CD4-positive, alpha-beta T cell treated with Interleukin-15 for 1 hour (primary cell): ENCODE measurements at places on chromosomes 4 and X.

DNA sequence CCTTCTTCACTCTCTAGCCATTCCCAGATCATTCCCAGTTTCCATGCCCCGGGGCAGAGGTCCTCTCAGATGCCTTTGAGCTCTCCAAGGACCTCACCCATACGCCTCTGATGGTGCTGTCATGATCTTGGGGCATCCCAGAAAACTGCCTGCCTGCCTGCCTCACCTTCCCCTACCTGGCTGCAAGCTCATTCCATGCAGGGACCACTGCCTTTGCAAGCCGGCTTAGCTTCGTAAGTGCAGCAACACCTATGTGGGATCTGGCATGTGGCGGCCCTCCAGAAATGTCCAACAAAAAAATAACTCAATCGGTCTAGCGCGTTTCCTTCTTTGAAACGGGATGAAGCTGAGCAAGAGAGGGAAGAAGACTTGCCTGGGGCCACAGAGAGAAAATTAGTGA, 53.0 kb downstream of the C4orf50 start:
- DNase-seq = no peak

- DNase-seq = no peak
These were observed 946 bp downstream of the ANXA3 start for GRCh38 chr4:78552389-78553042.

- DNase-seq = no peak
These were observed 555.2 kb upstream of the EPHA5 start for GRCh38 chr4:66225539-66225938.

GRCh38 chrX:25144043-25144940, 128.5 kb upstream of the ARX start:
- no peak for DNase-seq

DNA sequence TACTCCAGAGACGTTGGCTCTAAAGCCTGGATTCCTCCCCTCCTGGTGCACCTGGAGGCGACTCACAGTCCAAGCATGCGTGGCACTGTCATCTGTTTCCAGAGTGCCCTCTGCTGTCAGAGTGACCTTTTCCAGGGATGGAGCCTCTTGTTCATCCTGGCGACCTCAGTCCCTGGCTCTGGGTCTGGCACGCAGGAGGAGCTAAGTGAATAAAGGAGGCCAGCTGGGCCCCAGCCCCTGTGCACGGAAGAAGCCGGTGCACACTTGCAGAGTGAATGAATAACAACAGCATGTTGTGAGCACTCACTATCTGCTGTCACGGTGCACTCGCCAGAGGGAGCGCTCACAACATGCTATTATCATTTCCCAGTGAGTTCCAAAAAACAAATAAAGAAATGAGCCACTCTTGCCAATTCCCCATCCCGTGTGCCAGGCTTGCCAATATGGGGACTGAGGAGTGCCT, 27.8 kb upstream of the PSAPL1 start:
- no peak for DNase-seq

DNA sequence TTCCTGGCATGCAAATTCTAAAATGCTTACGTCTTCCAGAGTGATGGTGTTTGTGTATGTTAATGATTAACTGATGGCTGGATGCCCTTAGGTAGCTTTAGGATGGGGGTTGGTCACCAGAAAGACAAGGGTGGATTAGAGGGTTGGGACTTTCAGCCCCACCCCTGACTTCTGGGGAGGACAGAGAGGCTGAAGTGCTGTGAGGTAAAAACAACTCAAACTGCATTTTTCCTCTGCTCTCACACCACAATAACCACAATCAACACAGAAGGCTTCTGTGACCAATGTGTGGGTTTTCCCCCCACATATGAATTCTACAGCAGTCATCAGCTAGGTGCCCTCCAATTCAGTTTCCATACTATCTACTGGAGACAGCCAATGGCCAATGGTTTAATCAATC, 18.7 kb upstream of the DDIT4L start:
- no peak for DNase-seq

DNA sequence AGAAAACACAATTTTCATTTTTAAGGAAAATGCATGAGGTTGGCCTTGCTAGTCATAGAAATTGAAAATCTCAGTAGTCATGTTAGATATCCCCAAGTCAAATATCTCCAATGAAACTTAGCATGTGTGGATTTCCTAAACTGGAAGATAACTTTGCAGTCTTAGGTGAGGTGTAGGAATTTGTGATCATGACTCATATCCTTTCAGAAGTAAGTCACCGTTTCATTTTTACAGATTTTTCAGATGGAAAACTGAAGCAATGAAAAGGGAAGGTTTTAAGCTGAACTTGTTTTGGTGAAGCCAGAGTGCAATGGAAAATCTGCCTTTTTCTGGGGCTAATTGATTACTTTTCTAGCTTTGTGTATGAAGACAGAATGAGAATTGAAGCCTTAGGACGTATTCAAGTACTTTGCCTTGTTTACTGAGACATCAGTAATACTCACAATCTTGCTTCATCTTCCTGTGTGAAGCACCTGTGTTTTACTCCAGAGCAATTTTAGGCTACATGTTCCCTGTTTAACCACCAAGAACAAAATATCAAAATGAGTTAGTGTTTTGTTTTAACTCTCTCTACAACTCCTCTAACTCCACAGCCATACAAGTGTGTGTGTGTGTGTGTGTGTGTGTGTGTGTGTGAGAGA, 1662.8 kb upstream of the ADGRL3 start:
- DNase-seq = no peak

- DNase-seq = no peak
These were observed 34.7 kb downstream of the CSN3 start for GRCh38 chr4:70277121-70277520.

- DNase-seq = no peak
These were observed 15.2 kb upstream of the RUFY3 start for GRCh38 chr4:70706516-70706915.

GRCh38 chr4:76950052-76950955, 752 bp downstream of the SEPTIN11 start:
- DNase-seq = peak; percentile 32

DNA sequence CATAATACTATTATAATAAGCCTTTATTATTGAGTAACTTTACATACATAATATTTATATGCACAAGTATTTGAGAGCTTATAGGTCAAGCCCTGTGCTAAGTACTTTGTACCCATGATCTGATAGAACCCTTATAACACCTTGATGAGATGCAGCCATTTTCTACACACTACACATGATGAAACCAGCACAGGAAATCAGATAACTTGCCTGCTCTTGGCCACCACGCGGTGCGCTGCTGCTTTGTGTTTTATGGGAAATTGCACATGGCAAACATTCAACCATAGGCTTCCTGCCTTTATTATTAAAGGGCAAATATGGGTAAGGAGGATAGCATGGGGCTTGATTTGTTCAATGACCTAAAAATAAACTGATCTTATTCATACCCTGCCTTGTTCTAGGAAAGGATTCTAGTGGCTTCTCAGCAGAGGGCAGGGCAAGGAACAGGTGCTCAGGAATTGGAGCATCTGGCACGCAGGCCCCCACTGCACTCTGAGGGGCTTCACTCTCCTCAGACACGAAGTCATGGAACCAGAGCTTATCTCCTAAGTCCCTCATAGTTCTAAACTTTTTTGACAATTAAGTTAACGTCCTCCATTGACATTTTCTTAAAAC, 31.6 kb upstream of the NAP1L5 start:
- DNase-seq = no peak

- no peak for DNase-seq
These were observed 15.5 kb downstream of the SUV39H1 start for GRCh38 chrX:48711929-48712505.

- no peak for DNase-seq
These were observed 6.7 kb downstream of the CD99 start for GRCh38 chrX:2697741-2698299.

GRCh38 chr4:33914386-33914785, 2329.9 kb downstream of the ARAP2 start:
- no peak for DNase-seq

- DNase-seq = no peak
These were observed 86.4 kb downstream of the SHISA3 start for GRCh38 chr4:42483426-42484379.

- no peak for DNase-seq
These were observed 117.9 kb upstream of the MED14 start for GRCh38 chrX:40853004-40853815.

DNA sequence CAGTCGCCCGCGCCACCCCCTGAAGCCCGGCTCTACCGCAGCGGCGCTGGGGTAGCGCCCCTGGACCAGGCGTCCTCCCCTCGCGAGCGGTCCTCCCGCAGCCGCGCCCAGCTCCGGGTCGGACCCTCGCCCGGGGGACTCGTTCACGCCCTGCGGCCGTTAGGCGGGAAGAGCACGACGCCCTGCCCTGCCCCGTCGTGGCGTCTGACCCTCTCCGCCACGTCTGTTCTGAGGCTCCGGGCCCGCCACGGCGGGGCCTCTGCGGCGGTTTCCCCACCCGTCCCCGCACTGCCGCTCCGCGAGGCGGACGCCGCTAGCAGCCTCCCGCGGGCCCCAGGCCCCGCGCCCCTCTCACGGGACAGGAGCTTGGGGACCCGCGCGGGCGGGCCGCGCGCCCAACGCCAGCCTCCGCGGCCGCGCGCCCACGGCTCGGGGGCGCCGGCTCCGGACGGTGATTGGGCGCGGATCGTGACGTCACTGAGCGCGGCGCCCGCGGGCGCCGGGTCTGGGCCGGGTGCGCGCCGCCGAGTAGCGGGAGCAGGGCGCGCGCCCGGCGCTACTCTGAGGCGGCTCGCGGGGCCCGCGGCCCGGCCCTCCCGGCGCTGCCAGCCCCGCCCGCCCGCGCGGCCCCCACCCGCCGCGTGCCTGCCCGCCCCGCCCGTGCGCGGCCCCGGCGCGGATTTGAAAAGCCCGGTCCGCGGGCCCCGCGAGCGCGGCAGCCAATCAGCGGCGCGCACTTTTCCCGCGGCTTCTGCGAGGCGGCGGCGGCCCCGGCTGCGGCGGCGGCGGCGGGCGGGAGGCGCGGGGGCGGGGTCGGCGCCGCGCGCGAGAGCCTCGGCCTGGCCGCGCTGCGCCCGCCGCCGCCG, at the start of gene NSD2:
NSD2 (plus strand) TSS at position 816 of the 866 bp plus-strand sequence. CDS start 29,262 bp downstream, outside the sequence.
- DNase-seq = peak; percentile 87

DNA sequence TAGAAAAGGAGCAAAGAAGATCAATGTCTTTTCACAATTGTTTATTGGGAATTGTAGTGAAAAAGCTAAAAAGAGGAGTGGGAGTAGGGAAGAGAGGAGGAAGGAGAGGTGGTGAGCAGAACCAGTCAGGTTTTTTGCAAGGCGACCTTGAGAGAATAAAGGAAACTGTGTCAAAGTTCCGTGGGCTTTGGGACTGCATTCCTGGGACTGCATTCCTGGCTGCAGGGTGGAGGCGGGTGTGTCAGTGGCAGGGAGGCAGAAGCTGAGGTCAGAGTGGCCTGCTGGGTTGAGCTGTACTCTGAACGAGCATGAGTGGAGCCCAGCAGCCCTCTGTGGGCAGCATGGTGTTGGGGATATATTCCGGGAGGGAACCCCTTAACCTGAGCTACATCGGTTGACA, 66.8 kb upstream of the UCP1 start:
- DNase-seq = no peak

DNA sequence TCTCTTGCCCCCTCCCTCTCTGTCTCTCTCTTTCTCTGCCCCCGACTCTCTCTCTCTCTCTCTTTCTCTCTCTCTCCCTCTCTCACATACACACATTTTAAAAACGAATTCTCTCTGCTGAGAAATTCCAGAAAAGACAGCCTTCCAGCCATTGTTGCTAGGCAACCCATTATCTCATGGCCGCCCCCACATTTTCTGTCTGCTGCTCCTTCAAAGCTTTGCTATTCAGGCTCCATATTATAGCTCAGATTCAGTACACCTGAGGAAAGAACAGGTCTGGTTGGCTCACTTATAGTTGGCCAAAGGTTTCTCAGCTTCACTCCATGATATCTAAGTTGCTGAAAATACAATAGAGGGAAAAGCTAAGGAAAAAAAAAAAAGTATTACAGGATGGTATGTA, 174.4 kb upstream of the RADX start:
- DNase-seq = no peak

DNA sequence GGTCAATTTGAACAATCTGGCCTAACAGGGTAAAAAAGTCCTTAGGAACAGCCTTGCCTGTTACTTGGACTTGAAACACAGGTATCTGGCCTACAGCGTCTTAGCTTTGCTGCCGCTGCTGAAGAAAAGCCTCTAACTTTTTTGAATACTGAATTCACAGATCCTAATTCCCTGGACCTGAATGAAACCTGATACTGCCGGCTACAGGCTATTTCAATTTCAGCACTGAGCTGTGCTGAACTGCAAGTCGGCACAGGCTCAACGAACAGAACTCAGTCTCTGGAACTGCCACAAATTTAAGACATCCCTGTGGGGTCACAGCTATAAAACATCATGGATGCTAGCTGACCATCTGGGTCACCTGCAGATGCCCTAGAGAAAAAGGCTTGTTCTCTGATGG, 7.2 kb downstream of the NR0B1 start:
- DNase-seq = no peak

DNA sequence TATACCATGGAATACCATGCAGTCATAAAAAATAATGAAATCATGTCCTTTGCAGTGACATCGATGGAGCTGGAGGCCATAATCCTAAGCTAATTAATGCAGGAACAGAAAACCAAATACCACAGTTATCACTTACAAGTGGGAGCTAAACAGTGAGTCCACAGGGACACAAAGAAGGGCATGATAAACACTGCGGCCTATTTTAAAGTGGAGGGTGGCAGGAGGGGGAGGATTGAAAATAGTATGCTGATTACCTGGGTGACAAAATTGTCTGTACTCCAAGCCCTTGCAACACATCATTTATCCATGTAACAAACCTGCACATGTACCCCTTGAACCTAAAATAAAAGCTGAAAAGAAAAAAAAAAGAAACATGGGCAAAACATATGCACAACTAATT, 16.7 kb upstream of the SLC9B1 start:
- no peak for DNase-seq

- no peak for DNase-seq
These were observed 61.8 kb downstream of the HMGB2 start for GRCh38 chr4:173272314-173272713.

- DNase-seq = no peak
These were observed 68.7 kb downstream of the CXXC4 start for GRCh38 chr4:104425948-104426347.

DNA sequence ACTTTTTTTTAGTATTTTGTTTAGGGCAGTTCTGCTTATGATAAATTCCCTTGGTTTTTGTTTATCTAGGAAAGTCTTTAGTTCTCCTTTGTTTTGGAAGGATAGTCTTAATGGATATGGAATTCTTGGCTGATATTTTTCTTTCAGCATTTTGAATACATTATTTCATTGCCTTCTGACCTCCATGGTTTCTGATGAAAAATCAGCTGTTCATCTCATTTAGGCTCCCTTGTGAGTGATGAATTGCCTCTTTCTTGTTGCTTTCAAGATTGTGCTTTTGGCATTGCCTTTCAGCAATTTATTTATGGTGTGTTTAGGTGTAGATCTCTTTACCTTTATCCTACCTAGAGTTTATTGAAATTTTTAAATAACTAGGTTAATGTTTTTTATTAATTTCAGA, 41.5 kb upstream of the LCORL start:
- no peak for DNase-seq

DNA sequence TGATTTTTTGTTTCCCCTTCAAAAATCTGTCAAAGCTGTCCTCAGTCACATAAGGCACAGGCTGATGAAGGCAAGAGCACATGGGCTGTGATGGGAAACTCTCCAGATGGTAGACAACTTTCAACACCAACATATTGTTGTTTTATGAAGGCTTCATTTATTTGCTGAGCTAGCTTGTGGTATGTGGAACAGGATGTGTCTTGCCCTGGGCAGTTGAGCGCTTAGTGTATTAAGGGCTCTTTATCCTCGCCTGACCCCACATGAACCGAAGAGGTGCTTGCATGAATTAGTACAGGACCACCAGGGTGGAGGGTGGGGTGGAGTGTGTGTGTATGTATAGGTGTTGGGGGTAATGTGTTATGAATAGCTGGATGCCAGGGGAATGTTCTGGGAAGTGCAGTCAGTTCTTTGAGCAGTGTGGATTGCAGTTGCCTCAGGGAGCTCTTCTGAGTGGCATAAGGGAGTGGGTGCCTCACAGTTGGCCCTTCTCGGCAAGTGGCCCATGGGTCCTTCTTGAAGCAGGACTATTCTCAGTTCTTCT, 103.1 kb downstream of the PHEX start:
- no peak for DNase-seq
